ENCODE measurements at places on chromosomes 4 and X. TPM values are rescaled to one million over a fixed set of nuclear protein-coding genes. Genes with fewer than 3 reads are reported as not detected.

The ZBED1 gene
- 45.4 TPM for total RNA-seq

The INTU gene
- total RNA-seq, result 6.3 TPM

The POU4F2 gene
- total RNA-seq, result 1.8 TPM

The PDGFRA gene
- total RNA-seq, result 14.1 TPM

The NMU gene
- total RNA-seq, result 9.4 TPM

The PPBP gene
- not detected for total RNA-seq

The ZFP92 gene
- total RNA-seq, result 0.07 TPM

The FGFR3 gene
- 11.3 TPM for total RNA-seq

The GK gene
- total RNA-seq, result 2.0 TPM

The SPARCL1 gene
- total RNA-seq, result not detected

The DRD5 gene
- total RNA-seq, result not detected

The FUNDC1 gene
- total RNA-seq, result 19.3 TPM

The PPP2R2C gene
- 9.4 TPM for total RNA-seq

The UGT8 gene
- total RNA-seq, result 0.98 TPM

The UVSSA gene
- 33.9 TPM for total RNA-seq

The DIAPH2 gene
- 3.8 TPM for total RNA-seq

The PPP1R2C gene
- total RNA-seq, result not detected

The CXCL11 gene
- not detected for total RNA-seq

The COQ2 gene
- total RNA-seq, result 5.3 TPM

The TMEM128 gene
- total RNA-seq, result 19.3 TPM

The EDNRA gene
- not detected for total RNA-seq

The MPC1L gene
- total RNA-seq, result not detected

The CCNB3 gene
- total RNA-seq, result 0.66 TPM

The PLXNB3 gene
- total RNA-seq, result 5.8 TPM
